Dermis lymphatic vessel endothelial cell (primary cell): ENCODE measurements at places on chromosomes 16 and 17. TPM values are rescaled to one million over a fixed set of nuclear protein-coding genes. Genes with fewer than 3 reads are reported as not detected.

CTRB2 gene
- not detected in 2 replicates for total RNA-seq

HMOX2 gene
- total RNA-seq, result 100 and 114 TPM in 2 replicates

COPZ2 gene
- 9.1 and 11.2 TPM in 2 replicates for total RNA-seq

GAS7 gene
- 6.5 and 9.5 TPM in 2 replicates for total RNA-seq

KRT222 gene
- total RNA-seq, result 0.22 and 0.60 TPM in 2 replicates

NHERF2 gene
- 40.3 and 40.6 TPM in 2 replicates for total RNA-seq

GFAP gene
- total RNA-seq, result not detected in 2 replicates

GINS3 gene
- total RNA-seq, result 5.4 and 6.5 TPM in 2 replicates

KRTAP4-3 gene
- not detected in 2 replicates for total RNA-seq

ACSM2B gene
- 0.43 TPM in 2 replicates for total RNA-seq

SCARF1 gene
- total RNA-seq, result 69.7 and 105 TPM in 2 replicates

ABCA6 gene
- total RNA-seq, result 2.0 and 17.1 TPM in 2 replicates

HYDIN gene
- total RNA-seq, result not detected in 2 replicates

FTO gene
- 59.4 and 77.4 TPM in 2 replicates for total RNA-seq

TMEM256 gene
- total RNA-seq, result 144 and 158 TPM in 2 replicates

IRX6 gene
- total RNA-seq, result not detected in 2 replicates

VASN gene
- total RNA-seq, result 0.95 and 1.1 TPM in 2 replicates

FSCN2 gene
- 0.26 and 0.54 TPM in 2 replicates for total RNA-seq

MMD gene
- 9.9 and 13.8 TPM in 2 replicates for total RNA-seq

TP53TG3 gene
- total RNA-seq, result not detected in 2 replicates

C16orf78 gene
- not detected in 2 replicates for total RNA-seq

KCNJ18 gene
- not detected in 2 replicates for total RNA-seq

GGT6 gene
- total RNA-seq, result not detected in 2 replicates

CDK5R1 gene
- 0.98 and 1.9 TPM in 2 replicates for total RNA-seq

ACE gene
- total RNA-seq, result 47.2 and 77.6 TPM in 2 replicates

TLCD3B gene
- total RNA-seq, result not detected in 2 replicates

FADS6 gene
- total RNA-seq, result not detected in 2 replicates

CA7 gene
- not detected in 2 replicates for total RNA-seq

TAC4 gene
- not detected in 2 replicates for total RNA-seq

SYCE1L gene
- 2.8 and 2.9 TPM in 2 replicates for total RNA-seq

RNF157 gene
- total RNA-seq, result 0.34 and 0.43 TPM in 2 replicates

SMPD3 gene
- under 0.01 TPM in 2 replicates for total RNA-seq

NKD1 gene
- total RNA-seq, result under 0.01 TPM in 1 of 2 replicates, not detected in the other

BIRC5 gene
- 14.4 and 15.0 TPM in 2 replicates for total RNA-seq

CBLN1 gene
- 0.11 TPM in 1 of 2 replicates, not detected in the other for total RNA-seq

NEUROD2 gene
- not detected in 2 replicates for total RNA-seq

CCDC144A gene
- 1.1 and 1.4 TPM in 2 replicates for total RNA-seq

WNT9B gene
- total RNA-seq, result not detected in 2 replicates

DLX4 gene
- total RNA-seq, result not detected in 2 replicates

NUPR1 gene
- 4.0 and 5.3 TPM in 2 replicates for total RNA-seq

NTN1 gene
- total RNA-seq, result 2.2 and 5.7 TPM in 2 replicates

CFAP20 gene
- 41.8 and 47.0 TPM in 2 replicates for total RNA-seq

SLC52A1 gene
- under 0.01 and 0.17 TPM in 2 replicates for total RNA-seq

SLC7A5 gene
- total RNA-seq, result 2.0 and 4.2 TPM in 2 replicates

CD300H gene
- not detected in 2 replicates for total RNA-seq

MPV17L gene
- total RNA-seq, result 0.09 and 0.22 TPM in 2 replicates

FAM171A2 gene
- total RNA-seq, result 5.0 TPM in 2 replicates

SEC14L5 gene
- under 0.01 and 0.11 TPM in 2 replicates for total RNA-seq

RSKR gene
- 2.6 and 3.3 TPM in 2 replicates for total RNA-seq

ABCC6 gene
- 0.17 and 1.1 TPM in 2 replicates for total RNA-seq

HBA1 gene
- total RNA-seq, result not detected in 2 replicates

CDH8 gene
- not detected in 2 replicates for total RNA-seq

NACA2 gene
- total RNA-seq, result not detected in 2 replicates

GGNBP2 gene
- total RNA-seq, result 44.3 and 49.1 TPM in 2 replicates

CD300A gene
- not detected in 2 replicates for total RNA-seq
